ENCODE measurements at places on chromosomes 11 and 22.

DNA sequence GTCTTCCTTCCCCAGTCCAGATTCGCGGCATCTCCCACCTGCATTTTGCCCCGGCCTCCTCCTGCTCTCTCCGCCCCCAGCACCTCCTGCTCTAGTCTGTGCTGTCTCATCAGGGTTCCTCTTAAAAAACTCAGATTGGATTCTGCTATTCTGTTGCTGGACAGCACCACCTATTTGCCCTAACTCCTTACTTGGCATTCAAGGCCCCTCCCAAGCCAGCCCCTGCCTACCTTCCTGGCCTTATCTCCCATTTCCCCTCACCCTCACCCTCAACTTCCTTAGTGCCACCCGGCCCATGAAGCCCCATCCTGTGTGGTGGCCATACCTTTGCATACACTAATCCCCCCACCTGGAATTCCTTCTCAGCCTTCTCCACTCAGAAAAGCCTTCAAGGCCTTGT lies 59.9 kb upstream of the PRDM11 start:
- no peak for DNase-seq

DNA sequence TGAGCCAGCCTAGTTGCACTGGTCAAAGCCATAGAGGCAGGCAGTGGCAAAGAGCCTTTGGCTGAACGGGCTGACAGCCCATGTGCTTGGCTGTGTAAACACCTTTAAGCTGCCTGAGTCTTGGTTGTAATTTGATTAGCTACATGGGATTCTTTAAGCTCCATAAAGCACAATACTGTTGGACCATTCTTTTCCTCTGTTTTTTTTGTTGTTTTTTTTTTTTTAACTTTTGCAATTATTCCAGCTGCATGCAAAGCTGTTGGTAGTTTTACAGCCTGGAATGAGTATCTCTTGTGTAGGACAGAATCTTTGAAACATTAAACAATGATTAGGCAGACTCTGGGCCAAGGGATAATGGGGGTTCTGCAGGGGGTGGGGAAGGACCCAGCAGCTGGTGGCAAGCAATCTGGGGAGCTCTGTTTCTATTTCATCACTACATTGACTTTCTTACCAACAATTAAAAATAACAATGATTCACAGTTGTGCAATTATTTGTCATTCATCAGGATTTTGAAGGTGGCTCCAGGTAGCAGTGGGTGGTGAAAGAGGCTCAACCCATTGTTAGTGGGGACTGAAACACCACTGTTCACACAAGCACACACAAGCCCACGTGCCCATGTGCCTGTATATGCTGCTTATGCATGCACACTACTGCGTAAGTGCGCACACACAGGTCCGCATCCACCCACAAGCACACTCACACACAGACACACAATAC lies 69.5 kb upstream of the CSNK2A3 start:
- DNase-seq, result no peak

DNA sequence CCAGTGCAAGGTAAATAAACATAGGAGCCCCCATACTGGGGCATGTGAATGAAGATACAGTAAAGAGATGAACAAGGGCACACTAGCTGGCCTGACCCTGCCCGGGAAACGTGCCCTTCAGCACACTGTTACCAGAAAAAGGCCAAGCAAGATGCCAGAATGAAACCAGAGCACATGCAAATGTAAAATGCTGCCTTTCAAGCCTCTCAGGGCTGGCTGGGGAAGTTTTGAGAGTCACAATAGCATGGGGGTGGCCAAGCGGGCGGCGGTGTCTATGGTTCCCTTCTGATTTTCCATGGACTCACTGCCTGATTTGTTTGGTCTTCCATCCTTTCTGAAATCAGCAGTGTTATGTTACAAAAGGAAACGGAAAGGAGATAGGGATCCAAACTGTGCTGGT lies 18.9 kb upstream of the SUSD2 start:
- DNase-seq, result no peak

GRCh38 chr11:83611031-83611430 lies 324.9 kb upstream of the CCDC90B start:
- DNase-seq, result no peak

GRCh38 chr11:116601814-116602636 lies 170.8 kb downstream of the BUD13 start:
- no peak for DNase-seq

DNA sequence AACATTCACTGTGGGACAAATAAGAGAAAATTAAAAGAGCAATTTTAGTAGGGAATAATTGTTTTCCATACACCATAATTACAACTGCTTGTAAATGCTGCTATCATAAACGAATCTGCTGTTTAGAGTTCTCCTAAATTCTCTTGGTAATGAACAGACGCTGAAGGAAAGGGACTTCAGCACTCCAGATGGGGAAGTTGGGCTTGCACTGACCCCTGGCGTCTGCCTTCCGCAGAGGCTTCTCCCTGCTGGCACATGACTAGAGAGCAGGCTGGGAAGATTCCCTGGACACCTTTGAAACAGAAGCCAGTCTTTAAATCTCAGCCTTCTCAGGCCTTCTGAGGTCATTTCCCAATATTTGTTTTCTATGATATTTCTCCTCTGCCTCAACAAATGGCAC lies 84.1 kb downstream of the NXPE2 start:
- no peak for DNase-seq

- no peak for DNase-seq
Observed at GRCh38 chr22:50678218-50678650, 5.6 kb downstream of the SHANK3 start.

- DNase-seq, result no peak
Observed at GRCh38 chr22:43393844-43394474, 17.9 kb upstream of the MPPED1 start.

GRCh38 chr11:15673408-15673831 lies 558.7 kb downstream of the INSC start:
- no peak for DNase-seq

GRCh38 chr22:44191036-44191454 lies 10.3 kb downstream of the PARVG start:
- DNase-seq, result peak; percentile 32

- DNase-seq, result no peak
Observed at GRCh38 chr11:12017243-12017678, 8.8 kb upstream of the DKK3 start.

GRCh38 chr11:72012091-72012630 lies 13.5 kb downstream of the IL18BP start:
- DNase-seq, result no peak

GRCh38 chr11:134250675-134251074 lies 2.5 kb downstream of the THYN1 start:
- no peak for DNase-seq

- peak; percentile 66 for DNase-seq
Observed at GRCh38 chr11:47766509-47767227, 473 bp downstream of the FNBP4 start.

GRCh38 chr11:34274712-34275398 lies 83.0 kb downstream of the ABTB2 start:
- DNase-seq, result no peak

- DNase-seq, result no peak
Observed at GRCh38 chr11:121365304-121365703, 72.7 kb downstream of the SC5D start.

DNA sequence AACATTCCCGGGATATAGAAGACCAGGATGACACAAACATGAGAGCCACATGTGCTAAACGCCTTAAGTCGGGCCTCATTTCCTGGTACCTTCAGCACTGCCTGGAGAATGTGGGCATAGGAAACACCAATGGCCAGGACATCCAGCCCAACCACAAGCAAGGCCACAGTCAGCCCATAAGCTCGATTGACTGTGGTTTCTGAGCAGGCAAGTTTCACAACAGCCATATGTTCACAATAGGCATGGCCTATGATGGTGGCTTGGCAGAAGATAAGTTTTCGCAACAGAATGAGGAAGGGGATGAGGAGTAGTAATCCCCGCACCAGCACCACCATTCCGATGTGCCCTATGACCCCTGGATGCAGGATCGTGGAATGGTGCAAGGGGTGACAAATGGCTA lies 26.9 kb upstream of the OR56A1 start:
- DNase-seq, result no peak

GRCh38 chr11:66861774-66862558 lies 5.1 kb downstream of the LRFN4 start:
- DNase-seq, result no peak

DNA sequence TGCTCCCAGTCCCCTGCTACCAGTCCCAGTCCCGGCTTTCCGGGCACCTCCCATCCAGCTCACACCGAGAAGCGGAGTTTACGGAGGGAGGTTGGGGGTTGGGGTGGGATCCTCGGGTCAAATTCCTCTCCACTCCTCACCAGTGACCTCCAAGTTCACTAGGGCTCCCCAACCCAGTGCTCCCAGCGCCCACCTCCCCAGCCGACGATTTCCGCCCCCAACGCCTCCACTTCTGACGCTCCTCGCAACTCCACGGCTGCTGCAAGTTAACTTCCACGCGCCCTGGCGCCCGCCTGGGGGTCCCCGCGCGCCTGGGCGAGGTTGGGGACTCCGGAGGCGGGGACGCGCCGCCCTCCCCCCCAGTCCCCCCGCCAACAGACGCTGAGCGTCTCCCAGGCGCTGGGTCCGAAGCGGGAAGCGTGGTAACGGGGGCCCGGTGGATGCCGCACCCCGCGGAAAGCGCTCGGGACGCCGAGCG lies 526 bp downstream of the TPST2 start:
- DNase-seq, result peak; percentile 32

- no peak for DNase-seq
Observed at GRCh38 chr11:113664981-113665710, 41.0 kb downstream of the TMPRSS5 start.

- DNase-seq, result no peak
Observed at GRCh38 chr11:124867700-124868099, 2.5 kb downstream of the ROBO3 start.

DNA sequence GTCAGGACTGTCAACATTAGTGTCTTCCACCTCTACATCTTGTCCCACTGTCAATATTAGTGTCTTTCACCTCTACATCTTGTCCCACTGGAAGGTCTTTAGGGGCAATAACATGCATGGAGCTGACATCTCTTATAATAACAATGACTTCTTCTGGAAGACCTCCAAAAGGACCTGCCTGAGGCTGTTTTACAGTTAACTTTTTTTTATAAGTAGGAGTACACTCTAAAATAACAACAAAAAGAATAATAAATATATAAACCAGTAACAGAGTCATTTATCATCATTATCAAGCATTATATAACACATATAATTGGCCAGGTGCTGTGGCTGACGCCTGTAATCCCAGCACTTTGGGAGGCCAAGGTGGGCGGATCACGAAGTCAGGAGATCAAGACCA lies 57.5 kb downstream of the PAK1 start:
- no peak for DNase-seq
